ENCODE measurements at places on chromosomes 12 and 14.

- DNase-seq = no peak
Observed at GRCh38 chr14:81384900-81385299, 15.2 kb downstream of the STON2 start.

DNA sequence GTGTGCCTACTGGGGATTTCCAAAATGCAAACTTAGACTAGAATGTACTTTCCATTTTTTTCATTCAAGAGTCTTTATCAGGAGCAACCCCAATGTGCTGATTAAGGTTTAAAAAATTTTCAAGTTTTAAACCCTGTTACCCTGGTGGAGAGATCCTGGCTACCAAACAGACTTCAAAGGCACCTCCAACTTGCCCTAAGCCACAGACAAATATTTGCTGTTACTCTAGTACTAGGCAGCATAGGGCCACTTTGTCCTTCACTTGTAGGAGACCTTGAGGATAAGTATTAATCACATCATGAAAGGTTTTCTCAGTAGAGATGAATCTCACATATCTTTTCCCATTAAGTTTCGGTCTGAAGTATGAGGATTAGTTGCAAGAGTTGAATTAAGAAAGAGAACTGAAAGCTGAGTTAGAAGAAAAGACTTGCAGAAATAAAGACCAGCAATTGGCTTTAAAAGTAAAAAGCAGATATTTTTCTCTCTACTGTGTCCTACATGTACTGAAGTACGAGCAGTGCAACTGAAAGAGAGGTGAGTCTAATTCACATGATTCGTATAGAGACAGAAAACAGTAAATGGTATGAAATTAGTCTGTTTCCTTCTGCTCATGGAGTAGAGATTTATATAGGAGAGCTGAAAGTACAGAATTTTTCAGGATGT is 28.3 kb downstream of the NTN4 start:
- no peak for DNase-seq

GRCh38 chr14:35229792-35230089 is 62.4 kb upstream of the PSMA6 start:
- no peak for DNase-seq

DNA sequence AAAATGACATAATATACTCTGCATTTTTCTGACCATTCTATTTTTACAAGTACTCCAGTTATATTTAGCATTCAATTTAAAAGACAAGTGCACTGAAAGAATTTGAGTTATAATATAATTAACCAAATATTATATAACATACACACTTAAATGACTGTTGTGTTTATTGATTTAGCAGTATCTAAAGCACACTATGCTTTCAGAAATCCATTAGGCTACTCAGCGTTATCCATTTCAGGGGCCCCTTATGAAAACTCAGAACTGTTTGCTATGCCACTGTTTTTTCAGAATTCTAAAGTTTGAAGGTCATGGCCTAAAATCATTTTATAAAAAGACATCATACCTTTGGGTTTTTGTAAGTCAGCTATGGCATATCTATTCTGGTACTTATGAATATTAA is 57.1 kb downstream of the HECTD4 start:
- no peak for DNase-seq

DNA sequence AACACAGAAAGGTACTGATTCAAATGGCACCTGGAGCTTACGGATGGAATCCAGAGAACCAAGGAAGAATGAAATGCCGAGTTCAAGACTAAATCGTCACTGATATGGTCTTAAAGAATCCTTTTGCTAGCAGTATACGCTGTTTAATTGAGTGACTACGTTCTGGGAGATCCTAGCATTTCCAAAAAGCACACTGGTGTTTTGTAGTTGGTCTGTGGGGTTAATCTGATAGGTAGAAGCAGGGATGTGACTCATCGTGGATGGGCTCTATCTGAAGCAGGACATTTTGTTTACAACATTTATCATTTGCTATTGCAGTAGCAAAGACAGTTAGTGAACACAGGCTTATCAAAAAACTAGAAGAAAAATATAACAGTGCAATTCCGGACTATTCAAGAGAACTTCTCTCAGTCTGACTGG is 169.2 kb upstream of the HMGA2 start:
- no peak for DNase-seq

- DNase-seq = no peak
Observed at GRCh38 chr14:20492486-20492885, 12.9 kb upstream of the RNASE10 start.

DNA sequence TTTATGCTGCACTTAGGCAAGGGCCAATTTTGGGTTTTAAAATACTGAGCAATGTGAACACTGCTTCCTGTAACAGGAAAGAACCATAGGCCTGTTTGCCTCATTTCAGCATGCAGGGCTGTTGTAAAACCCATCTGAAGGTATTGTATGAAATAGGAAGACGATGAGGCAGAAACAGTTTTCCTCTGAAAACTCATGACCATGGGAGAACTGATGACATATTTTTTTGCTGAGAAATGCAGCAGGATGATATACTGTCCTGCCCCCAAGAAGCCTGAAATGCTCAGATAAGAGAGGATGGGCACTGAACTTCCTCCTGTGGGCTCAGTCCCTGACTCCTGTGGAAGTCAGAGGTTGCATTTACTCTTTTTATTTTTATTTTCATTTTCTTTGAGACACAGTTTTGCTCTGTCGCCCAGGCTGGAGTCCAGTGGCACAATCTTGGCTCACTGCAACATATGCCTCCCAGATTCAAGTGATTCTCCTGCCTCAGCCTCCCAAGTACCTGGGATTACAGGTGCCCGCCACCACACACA is 17.4 kb downstream of the PYGL start:
- DNase-seq = no peak

DNA sequence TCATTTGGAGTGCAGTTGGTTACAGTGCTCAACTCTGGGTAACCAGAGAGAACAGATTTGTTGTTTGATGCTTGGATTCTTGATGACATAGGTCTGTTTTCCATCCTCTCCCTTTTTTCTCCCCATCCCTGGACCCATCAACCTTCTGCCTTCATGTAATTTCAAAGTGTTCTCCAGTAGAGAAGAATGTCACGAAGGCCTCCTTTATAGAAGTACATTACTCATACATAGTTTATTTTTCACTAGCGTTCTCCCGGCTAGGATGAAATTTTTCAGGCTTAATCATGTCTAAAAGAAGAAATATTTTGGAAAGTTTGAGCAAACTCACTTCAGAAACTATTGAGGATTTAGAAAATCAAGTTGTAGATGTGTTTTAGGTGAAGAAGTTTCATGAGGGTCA is 20.9 kb upstream of the APPL2 start:
- no peak for DNase-seq

DNA sequence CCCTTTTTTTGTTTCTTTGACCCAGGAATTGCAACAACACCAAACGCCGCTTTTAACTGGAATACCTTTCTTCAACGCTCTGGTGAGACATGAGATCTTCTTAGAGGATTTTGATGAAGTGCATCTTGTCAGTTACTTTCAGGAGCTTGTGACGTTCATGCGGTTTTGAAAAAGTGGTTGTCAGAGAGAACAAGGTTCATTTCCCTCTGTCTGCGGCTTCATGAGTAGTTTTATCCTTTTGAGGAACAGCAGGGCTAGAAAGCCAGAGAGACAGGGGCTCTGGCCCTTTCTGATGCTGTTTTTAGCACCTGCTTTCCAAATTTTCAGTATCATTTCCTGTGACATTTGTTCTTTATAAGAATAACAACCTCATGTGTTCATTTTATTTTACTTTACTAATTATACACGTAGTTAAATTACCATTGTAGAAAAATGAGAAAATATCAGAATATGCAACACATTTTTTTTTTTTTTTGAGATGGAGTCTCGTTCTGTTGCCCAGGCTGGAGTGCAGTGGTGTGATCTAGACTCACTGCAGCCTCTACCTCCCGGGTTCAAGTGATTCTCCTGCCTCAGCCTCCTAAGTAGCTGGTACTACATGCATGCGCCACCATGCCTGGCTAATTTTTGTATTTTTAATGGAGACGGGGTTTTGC is 61.8 kb downstream of the GLT1D1 start:
- DNase-seq = peak; percentile 13

GRCh38 chr14:60327447-60328331 is 78.7 kb downstream of the PPM1A start:
- peak; percentile 52 for DNase-seq

- no peak for DNase-seq
Observed at GRCh38 chr12:84166812-84167211, 745.8 kb downstream of the SLC6A15 start.

- no peak for DNase-seq
Observed at GRCh38 chr12:48201516-48201915, 1.6 kb downstream of the OR10AD1 start.

- peak; percentile 8 for DNase-seq
Observed at GRCh38 chr12:45518291-45519235, 210.9 kb upstream of the ARID2 start.

All from putamen (tissue), 1 donor.